ENCODE measurements at places on chromosomes 12 and 14.
A peak's percentile ranks its signal among the peaks of the same experiment; 100 is the strongest.

DNA sequence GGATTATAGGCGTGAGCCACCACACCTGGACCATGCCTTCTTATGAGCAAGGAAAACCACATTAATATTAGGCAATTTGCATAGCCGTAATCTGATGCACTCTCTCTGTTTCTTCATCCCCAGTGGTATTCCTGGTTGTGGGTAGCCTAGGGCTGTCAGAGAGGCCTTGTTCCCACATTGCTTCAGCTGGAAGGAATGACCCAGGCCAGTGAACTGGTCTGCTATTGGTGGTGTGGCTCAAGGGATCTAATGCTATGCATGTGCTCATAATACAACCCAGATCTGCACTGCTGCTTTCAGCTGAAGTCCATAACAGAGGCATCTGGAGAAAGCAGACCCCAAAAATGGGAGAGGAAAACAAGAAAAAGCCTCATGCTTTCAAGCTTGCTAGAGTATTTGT lies 33.1 kb upstream of the G2E3 start:
- DNase-seq: peak; percentile 57

- DNase-seq: peak; percentile 83
These were observed 94.9 kb downstream of the DAAM1 start for GRCh38 chr14:59283361-59283760.

DNA sequence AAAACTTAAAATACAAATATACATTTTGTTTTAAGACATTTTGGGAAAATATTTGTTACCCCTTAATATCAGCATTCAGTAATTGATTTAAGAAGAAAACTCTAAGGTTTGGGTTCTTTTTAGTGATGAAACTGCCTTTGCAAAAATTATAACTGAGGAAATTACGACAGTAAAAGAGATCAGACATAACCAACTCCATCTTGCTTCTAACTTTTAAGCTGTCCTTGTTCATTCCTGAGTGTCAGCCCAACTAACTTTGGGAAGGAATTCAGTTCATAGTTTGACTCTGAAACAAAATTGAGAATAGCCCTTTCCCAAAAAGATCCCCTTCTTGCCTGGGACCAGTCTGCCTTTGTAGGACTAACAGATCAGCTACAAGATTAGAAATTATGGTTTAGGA lies 93.0 kb downstream of the TMTC1 start:
- DNase-seq: no peak

GRCh38 chr12:129844662-129845220 lies 59.1 kb downstream of the TMEM132D start:
- DNase-seq: peak; percentile 8

GRCh38 chr12:92943482-92944250 lies 14.6 kb upstream of the EEA1 start:
- DNase-seq: peak; percentile 78

- no peak for DNase-seq
These were observed 3.1 kb downstream of the CEP170B start for GRCh38 chr14:104868060-104868740.

- no peak for DNase-seq
These were observed 232.1 kb upstream of the SEL1L start for GRCh38 chr14:81765651-81766275.

- no peak for DNase-seq
These were observed 5.8 kb upstream of the NRXN3 start for GRCh38 chr14:78164226-78164853.

DNA sequence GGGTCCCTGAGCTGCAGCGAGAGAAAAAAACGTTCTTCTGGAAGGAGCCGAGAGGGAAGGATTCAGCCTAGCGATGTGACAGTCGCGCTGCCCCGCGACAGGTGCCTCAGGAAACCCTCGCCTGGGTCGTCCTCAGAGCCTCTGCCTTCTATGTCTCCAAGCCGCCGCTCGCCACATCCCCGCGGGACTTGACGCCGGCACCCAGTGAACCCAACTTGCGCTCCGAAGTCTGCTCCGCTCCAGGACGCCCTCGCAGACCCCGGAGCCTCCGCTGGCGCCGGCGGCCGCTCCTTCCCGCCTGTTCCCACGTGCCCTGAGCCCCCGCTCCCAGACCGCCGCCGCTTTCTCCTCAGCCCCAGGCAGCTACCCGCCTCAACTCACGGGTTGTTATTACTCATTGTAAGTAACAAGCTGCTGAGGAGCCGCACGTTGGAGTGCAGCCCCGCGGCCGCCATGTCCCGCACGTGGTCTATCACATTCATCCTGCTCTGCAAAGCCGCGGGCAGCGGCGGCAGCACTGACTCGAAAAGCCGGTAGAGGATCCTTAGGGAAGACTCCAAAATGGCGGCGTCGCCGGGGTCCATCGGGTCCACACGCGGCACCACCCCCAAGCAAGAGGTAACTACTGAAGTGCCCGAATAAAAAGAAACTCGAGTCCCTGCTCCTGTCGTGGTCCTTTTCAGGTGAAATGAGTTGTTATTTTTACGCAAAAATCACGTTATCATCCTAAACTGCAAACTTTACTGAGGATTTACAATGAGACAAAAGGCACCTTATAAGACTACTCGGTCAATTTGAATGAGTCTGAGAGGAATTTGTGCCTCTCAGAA lies at the start of gene ANAPC7:
ANAPC7 (minus strand) TSS at position 563 of the 830 bp plus-strand sequence; CDS start at position 482, 81 bp downstream.
- peak; percentile 90 for DNase-seq

- DNase-seq: no peak
These were observed 18.9 kb downstream of the WSB2 start for GRCh38 chr12:118042091-118042490.

- no peak for DNase-seq
These were observed 422.4 kb upstream of the OR4E1 start for GRCh38 chr14:22095860-22096513.

- DNase-seq: no peak
These were observed 23.5 kb downstream of the CCDC92 start for GRCh38 chr12:123948796-123949769.

- DNase-seq: peak; percentile 58
These were observed 41.2 kb downstream of the YLPM1 start for GRCh38 chr14:74804219-74804825.

- peak; percentile 83 for DNase-seq
These were observed 8.1 kb upstream of the RNF34 start for GRCh38 chr12:121391619-121392324.

DNA sequence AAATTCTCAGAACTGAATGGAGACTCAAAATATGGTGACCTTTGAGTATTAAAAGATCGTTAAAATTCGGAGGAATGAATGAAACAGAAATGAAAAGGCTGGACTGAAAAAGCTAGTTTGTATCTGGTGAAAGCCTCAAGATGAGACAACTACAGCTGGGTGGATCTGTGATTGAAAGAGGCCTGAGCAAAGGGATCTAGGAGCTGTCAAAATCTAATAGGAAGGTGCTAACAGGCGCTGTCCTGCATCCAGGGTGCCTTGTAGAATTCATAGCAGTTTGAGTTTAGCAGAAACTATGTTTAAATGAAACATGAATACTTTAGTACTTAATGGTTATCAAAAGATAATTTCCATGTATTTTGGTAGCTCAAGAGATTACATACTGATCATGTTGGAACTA lies 2.3 kb downstream of the YY1 start:
- DNase-seq: no peak

DNA sequence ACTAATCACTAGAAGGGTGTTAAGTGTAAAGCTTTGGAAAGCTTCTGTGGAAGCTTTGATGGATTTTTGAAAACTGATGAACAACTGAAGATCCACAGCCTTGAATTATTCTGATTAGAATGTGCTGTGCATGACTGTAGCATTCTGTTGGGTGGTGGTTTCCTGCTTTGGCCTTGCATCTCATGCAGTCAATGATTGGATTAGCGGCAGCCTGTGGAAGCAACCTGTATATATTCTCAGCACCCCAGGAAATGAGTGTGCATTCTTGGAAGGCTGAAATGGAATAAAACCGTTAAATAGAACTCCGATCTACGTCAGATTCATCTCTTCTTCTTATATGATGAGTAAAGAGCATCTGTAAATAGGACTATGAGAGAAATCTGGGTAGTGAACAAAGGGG lies 120.2 kb downstream of the SLC16A7 start:
- DNase-seq: peak; percentile 89

DNA sequence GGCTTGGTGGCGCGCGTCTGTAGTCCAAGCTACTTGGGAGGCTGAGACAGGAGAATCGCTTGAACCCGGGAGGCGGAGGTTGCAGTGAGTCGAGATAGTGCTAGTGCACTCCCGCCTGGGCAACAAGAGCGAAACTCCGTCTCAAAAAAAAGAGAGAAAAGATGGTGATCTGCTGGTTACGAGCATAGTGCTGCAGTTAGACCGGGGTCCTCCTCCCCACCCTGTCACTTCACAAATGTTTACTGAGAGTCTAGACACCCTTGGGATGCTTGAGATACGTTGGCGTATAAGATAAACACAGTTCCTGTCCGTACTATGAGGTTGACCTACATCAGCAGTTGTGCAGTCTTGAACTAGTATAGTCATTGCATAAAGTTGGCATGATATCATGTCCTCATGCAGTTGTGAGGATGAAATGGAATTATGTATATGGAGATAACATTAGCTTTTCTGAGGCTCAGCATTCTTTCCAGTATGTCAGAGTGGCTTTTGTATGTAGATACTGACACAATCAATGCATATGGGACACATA lies 787 bp downstream of the ACAD10 start:
- peak; percentile 68 for DNase-seq

DNA sequence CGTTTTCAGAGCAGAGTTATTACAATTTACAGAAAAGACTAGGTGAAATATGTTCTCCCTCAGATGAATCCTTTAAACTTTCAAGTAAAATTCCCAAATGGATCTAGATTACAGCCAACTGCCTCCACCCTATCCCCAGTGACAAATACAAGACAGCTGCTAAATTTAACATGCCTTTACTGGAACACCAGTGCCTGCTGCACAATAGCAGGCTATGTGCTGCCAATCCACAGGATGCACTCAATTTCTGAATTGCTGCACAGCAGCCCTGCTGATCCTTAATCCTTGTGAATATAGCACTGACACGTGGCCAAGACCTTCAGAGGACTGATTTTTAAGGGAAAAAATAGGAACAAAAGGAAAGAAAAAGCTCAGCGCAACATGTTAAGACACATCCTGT lies 128.9 kb downstream of the CCER1 start:
- DNase-seq: no peak

GRCh38 chr14:68363843-68364767 lies 428.8 kb downstream of the ZFP36L1 start:
- peak; percentile 65 for DNase-seq

DNA sequence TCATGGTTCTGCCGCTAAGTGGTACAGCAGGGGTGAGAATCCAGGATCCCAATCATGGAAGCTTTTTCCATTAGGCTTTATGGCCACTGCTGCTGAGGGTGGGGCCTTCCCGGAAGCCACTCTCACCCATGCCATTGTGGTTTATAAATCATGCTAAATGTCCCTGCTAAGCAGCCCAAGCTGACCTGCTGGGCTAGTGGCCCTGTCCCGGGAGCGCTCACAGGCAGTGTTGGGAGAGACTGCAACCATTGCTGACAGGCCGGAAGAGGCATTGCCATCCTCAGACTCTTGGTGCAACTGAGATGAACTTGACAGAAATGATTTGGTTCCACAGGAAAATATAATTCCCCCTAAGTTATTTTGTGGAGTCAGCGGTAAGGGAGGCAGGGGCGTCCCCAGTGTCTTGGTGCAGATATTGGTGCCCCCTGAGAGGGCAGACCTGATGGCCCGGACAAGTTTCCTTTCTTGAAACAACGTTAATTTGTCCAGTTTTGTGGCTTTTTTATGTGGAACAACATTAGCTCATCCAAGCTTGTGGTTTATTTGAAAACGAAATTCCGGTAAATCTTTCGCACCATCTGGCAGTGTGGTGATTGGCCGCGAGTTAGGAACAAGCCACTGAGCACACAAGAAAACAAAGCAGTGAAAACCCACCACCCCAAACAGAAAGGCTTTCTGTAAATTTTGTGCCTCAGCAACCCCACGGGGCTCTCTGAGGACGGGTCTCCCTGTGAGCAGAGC lies 82.3 kb downstream of the SSPN start:
- DNase-seq: no peak

DNA sequence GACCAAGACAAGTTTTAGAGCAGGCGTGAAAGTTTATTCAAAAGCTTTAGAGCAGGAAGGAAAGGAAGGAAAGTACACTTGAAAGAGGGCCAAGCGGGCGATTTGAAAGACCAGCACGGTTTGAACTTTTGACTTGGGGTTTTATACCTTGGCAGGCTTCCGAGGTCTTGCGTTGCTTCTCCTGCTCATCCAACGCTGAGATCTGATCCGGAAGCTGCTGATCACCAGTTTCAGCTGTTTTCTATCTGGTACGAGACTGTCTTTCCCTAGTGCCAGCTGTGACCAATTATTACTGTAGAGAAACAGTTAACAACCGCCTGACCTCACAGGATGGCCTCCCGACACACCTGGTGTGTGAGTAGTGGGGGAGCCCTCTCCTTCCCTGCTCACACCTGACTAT lies 20.6 kb upstream of the SNRPF start:
- peak; percentile 94 for DNase-seq

DNA sequence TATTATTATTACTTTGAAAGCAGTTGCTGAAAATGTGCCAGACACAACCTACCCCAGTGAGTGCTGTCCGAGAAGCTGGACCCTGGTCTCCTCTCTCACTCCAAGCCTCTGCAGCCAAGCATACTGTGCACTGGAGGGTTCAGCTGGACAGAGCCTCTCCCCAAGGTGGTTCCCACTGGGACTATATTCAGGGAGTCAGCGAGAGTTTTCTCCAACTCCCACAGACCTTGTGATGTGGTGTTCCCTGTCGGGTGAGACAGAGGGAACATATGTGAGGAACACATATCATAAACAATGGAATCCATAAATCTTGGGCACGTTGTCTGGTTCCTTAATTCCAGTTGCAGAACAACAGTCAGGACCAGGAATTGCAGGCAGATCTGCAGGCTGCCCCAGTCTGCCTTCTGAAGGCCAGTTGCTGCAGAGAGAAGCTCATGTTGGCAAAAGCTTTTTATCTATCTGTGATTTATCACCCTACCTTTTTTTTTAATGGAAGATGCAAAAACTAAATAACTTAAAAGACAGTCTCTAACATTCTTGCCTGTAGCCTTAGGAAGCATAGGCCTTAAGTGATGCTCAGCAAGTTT lies 619.8 kb upstream of the TBX3 start:
- no peak for DNase-seq

- DNase-seq: peak; percentile 37
These were observed 32.9 kb downstream of the MVK start for GRCh38 chr12:109606320-109607028.

- no peak for DNase-seq
These were observed 21.3 kb upstream of the PAPLN start for GRCh38 chr14:73216030-73216429.

GRCh38 chr12:26523708-26524150 lies 309.3 kb downstream of the ITPR2 start:
- DNase-seq: peak; percentile 98

DNA sequence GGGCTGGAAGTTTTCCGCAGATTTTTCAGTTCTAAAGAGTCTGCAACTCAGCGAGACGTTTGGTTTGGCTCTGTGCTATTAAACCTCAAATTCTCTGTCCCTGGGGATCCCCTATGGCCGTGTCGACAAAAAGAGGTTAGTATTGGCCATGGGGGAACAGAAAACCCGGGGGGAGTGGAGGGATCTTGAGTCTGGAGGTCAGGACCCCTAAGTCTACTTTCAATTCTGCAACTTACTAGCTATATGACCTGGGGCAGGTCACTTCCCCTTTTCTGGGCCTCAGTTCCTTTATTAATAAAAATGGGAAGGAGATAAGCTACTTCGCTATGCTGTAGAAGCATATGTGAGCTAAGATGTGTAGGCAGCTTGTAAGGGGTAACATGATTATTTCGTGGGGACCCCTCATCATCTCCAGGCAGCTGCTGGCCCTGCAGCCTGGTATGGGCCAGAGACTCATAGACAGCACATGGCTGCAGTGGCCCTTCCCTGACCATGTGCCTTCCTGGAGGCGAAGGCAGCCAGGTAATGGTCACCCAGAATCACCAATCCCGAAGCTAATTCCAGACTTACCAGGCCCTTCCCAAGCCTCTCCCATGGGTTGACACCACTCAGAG lies 8.6 kb downstream of the ASB2 start:
- no peak for DNase-seq
